RPMI7951 (cell line): ENCODE measurements at places on chromosomes 7 and 10. TPM values are rescaled to one million over a fixed set of nuclear protein-coding genes. Genes with fewer than 3 reads are reported as not detected.
A peak's percentile ranks its signal among the peaks of the same experiment; 100 is the strongest.

DNA sequence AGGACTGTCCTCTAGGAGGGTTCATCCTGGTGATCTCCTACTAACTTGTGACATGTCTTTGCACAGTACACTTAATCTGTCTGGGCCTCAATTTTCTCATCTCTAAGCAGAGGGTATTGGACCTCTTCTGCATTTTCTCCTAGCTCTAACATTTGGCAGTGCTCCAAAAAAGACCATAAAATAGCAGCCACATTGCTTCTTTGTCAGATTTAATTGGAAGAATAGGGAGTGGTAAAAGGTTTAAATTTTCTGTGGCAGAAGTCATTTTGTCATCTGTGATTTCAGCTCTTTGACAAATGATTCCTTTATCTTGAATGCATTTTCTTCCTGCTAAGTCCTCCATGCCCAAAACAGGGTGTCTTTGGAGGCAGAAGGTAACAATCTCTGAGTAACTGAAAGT, 289.9 kb upstream of the LRGUK start:
- DNase-seq = no peak

TMEM236 gene
- 0.10 and 0.12 TPM in 2 replicates for total RNA-seq

AGR3 gene
- total RNA-seq = not detected in 2 replicates

GRCh38 chr7:134636008-134636449, 10.6 kb upstream of the BPGM start:
- peak; percentile 45 for DNase-seq

- DNase-seq = no peak
Measured at GRCh38 chr10:101772017-101772894, 3.7 kb downstream of the FGF8 start.

DNA sequence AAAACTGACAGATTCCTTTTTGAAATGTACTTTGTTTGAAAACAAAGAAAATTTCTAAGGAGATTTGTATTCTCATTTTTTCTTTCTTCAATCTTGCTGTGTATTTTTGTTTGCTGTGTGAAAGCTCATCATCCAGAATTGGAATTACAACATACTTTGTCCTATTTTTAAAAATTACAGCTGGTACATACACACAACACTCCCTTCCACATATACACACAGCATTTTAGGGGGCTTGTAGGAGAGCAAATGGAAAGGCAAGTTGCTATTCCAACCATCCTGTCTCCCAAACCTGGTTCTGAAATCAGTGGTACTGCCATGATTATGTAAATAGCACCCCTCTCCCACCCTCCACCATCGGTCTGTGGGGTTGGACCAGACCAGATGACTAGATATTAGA, 101.1 kb upstream of the SAMD8 start:
- DNase-seq = no peak

- DNase-seq = no peak
Measured at GRCh38 chr7:93475811-93476210, 98.7 kb downstream of the CALCR start.

DNA sequence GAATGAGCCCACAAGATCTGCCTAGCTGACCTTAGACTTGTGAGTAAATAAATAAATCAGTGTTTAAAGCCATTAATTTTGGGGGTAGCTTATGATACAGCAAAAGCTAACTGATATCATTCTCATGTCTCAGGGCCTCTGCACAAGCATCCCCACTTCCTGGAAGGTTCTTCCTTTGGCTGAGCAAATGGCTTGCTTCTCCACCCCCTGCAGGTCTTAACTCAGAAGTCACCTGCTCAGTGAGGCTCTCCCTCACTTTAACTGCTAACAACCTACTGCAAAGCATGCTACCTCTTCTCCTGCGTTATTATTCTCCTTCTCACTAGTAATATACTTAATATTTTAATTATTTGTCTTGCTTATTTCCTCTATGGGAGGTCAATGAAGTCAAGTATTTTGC, 167.3 kb downstream of the TPK1 start:
- no peak for DNase-seq

DNA sequence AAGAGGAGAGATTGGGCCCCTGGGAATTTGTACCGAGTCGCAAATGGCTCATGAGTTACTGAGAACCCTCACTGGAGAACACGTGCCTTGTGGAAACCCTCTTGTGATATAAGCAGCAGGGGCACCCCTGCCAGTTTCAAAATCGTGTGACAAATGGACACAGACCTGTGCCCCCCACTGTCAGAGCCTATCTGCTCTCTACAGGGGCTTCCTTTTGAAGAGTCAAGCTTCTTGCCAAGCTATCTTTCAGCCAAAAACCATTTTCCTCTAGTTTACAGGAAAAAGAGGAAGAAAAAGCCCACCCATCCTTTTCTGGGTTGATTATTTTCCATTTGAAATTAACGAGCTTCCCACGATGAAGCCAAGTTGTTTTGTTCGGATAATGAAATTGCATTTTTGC, 64.1 kb upstream of the MPP7 start:
- no peak for DNase-seq

- DNase-seq = no peak
Measured at GRCh38 chr7:106182904-106183303, 70.8 kb upstream of the SYPL1 start.

DNA sequence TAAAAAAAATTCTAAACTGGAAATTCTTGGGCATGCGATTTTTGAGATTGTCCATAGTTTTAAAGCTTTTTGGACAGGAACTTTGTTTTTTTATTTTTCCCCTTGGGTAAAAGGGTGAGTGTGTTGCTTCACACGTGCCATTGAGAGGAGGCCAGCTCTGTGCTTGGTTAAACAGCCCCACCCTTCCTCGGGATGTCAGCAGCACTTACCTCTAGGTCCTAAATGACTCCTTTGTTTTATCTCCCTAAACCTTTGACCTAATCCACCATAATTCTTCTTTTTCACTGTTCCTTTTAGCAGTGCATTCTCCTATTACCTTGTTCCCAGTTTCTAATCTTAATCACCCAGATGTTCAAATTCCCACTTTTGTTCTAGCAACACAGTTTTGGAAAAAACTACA, 83.5 kb downstream of the SEMA3D start:
- DNase-seq = peak; percentile 15

SLC39A12 gene
- total RNA-seq = not detected in 2 replicates

GRCh38 chr10:114334301-114334700, 70.0 kb downstream of the AFAP1L2 start:
- peak; percentile 35 for DNase-seq

- DNase-seq = no peak
Measured at GRCh38 chr10:11647676-11648075, 36.2 kb upstream of the USP6NL start.

SKAP2 gene
- 36.7 and 58.0 TPM in 2 replicates for total RNA-seq

CYP3A7 gene
- not detected in 2 replicates for total RNA-seq

- DNase-seq = no peak
Measured at GRCh38 chr10:125521721-125522680, 161.0 kb downstream of the TEX36 start.

- no peak for DNase-seq
Measured at GRCh38 chr10:11150879-11151415, 133.3 kb downstream of the CELF2 start.

RAB19 gene
- not detected in 2 replicates for total RNA-seq

GRCh38 chr7:130479716-130480400, 12.0 kb upstream of the MEST start:
- DNase-seq = no peak

DNA sequence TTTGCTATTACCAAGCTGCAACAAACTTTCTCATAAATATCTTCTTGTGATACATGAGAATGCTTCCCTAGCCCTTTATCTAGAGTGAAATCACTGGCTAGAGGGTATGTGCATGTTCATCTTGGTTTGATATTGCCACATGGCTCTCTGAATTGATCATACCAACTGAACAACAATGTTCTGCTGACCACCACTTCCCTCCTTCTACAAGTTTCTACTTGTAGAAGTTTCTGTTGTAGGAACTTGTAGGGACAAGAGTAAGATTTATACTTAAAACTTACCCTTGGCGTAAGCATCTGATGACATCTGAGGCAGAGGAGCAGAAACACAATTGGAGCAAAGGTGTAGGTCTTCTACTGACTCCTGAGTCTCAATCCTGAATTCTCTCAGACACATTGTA, 86.3 kb upstream of the FAM13C start:
- no peak for DNase-seq

- DNase-seq = no peak
Measured at GRCh38 chr10:132172091-132173066, 14.4 kb upstream of the DPYSL4 start.

DNA sequence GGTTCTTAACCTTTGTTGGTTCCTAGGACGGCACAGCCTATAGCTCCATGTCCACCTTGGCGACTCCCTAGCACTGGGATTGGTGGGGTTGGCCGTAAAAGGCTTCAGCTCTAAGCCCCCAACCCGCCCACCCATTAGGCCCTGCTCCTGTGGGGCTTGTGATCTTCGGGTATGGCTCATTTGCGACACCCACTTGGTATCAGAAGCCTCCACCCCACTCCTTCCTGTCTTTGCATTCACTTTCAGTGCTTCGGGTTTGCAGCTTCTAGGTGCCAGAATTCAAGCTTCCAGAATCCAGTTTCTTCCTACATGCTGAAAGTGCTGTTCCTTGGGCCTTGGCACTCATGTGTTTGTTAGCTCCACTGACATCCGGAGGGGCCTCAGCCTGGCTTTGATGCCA, 39.5 kb downstream of the HABP2 start:
- DNase-seq = no peak

ELAPOR2 gene
- 0.10 and 0.12 TPM in 2 replicates for total RNA-seq

DNA sequence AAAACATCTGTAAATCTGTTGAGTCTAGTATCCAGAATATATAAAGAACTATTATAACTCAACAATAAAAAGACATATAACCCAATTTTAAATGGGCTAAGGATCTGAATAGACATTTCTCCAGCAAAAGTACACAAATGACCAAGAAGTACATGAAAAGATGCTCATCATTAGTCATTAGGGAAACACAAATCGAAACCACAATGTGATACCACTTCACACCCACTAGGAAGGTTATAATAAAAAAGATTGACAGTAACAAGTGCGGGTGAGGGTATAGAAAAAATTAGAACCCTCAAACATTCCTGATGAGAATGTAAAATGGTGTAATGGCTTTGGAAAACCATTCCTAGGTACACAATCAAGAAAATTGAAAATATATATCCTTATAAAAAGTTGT, 4.1 kb downstream of the XPNPEP1 start:
- DNase-seq = no peak

TCAF1 gene
- 29.3 and 35.6 TPM in 2 replicates for total RNA-seq

RPA3 gene
- total RNA-seq = 167 and 175 TPM in 2 replicates

- DNase-seq = no peak
Measured at GRCh38 chr10:77647543-77648293, 10.1 kb upstream of the KCNMA1 start.

GRCh38 chr10:99527526-99528493, 4.9 kb upstream of the NKX2-3 start:
- DNase-seq = no peak

- DNase-seq = no peak
Measured at GRCh38 chr10:19772972-19773371, 43.3 kb upstream of the PLXDC2 start.

MAT1A gene
- total RNA-seq = not detected in 2 replicates

GPRIN2 gene
- total RNA-seq = not detected in 2 replicates

DNA sequence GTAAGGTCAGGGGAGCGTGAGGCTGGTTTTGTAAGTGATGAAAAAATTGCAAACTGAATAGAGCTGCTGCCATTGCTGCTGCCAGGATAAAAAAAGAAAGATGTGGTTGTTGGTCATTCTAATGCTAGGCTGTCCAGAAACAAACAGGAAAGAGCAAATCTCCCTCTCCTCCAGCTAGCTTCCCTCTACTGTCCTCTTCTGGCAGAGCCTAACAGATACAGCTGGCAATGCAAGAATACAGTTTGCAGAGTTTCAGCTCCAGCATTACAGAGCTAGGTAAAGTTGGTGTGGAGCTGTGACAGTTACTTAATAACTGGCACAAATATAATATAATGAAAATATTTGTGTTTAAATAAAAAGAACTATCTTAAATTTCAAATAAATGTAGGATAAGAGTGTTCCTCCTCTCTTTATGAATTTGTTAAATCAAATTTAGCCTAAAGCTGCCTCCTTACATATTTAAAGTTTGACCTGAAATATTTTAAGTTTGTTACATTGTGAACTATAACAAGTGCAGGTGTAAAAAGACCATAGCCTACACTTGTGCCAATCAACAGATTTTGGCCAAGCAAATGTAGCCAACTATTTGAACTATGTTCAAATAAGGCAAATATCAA, 407.7 kb downstream of the SH2D4B start:
- DNase-seq = no peak

DNA sequence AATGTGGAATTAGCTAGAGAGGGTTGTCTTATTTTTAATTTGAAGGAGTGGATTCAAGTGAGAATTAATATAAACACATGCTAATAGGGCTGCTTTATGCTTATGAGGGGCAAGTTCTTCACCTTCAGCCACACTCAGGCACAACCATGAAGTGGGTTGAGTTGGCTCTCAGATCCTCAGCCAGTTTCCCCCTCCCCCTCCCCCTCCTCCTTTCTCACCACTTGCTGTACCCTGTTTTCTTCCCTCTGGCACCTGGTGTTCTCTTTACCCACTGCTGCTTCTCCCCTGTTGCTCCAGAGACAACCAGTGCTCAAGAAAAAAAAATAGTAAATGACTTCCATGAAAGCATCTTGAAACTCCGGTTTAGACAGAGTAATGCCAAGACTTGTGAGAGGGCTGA, 1083.3 kb downstream of the CNTNAP2 start:
- DNase-seq = no peak

- DNase-seq = no peak
Measured at GRCh38 chr7:37534893-37535610, 86.4 kb upstream of the ELMO1 start.

- DNase-seq = no peak
Measured at GRCh38 chr10:133079836-133080682, 7.7 kb upstream of the ADGRA1 start.

- DNase-seq = no peak
Measured at GRCh38 chr10:121369616-121370015, 228.6 kb downstream of the FGFR2 start.

- DNase-seq = peak; percentile 51
Measured at GRCh38 chr10:96339956-96340904, 18.6 kb downstream of the OPALIN start.

DNA sequence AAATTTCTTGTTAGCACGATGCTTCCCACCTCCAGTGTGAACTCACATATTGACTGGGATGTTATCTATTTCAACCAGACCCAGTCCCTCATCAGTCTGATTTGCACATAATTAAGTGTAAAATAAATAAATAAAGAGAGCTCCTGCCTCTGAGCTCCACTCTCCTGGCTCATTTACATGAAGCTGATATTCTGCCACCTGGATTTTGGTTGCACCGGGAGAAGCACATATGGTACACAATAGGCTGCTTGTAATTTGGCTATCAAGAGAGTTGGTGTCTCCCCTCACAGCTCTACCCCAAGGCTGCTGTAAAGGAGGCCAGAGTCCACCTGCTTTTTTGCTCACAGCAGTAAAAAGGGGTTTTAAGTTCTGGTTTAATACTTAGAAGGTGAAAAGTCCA, 610.5 kb downstream of the KCNMA1 start:
- DNase-seq = no peak

GRID1 gene
- total RNA-seq = not detected in 2 replicates
